ENCODE measurements at places on chromosomes 1 and 21. TPM values are rescaled to one million over a fixed set of nuclear protein-coding genes. Genes with fewer than 3 reads are reported as not detected.

CRB1 gene
- 0.62 TPM for polyA plus RNA-seq

- no peak for DNase-seq
These were observed 1.0 kb downstream of the SH3BP5L start for GRCh38 chr1:248824701-248825100.

DNA sequence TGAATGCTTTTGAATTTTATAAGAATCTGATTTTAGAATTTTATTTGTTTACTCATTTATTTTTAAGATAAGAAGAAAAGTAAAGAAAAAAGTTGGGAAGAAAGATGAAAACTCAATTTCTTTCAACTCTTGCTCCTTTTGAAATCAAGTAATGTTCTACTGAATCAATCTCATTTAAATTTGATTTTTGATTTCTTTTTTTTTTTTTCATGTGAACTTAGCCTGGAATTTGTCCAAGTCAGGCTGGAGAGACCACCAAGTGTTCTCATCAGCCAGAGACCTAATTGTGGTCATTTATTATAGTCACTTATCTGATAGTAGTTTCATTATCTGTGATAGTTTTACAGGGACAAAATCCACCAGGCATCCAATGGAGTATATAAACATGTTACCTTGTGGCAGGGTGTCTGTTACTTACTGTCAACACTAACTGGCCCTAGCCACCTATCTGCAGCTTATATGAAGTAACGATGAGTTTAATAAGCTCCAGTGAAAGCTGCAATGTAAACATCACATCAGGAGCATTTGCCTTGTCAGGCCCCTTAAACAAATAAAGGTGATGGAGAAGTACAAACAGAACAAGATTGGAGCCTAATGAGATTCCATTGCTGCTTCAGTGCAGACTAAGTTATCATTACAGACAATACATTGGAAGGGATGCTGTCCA is 39.2 kb downstream of the HLX start:
- no peak for DNase-seq

- no peak for DNase-seq
These were observed 9.3 kb downstream of the IFI44 start for GRCh38 chr1:78658901-78659300.

DNA sequence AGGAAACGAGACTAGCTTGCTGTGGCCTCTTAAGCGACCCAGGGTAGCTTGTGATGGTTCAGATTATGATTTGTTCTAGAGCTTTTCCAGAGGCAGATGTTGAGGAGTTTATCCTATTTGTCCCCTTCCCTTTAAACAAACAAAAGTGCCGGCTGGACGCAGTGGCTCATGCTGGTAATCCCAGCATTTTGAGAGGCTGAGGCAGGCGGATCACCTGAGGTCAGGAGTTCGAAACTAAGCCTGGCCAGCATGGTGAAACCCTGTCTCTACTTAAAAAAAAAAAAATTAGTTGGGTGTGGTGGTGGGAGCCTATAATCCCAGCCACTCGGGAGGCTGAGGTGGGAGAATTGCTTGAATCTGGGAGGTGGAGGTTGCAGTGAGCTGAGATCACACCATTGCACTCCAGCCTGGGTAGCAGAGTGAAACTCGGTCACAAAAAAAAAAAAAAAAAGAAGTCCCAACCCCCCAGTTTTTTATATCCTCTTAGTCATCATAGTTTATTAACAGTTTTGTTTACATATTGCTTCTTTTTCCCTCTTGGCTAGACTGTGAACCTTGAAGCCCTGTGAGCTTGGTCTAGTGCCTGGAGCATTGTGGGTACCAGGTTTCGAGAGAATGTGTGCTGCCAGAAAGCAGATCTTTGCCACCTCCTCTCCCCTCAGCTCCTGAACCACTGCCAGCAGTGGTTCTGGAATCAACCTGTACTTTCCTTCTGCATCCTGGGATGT is 29.8 kb downstream of the MAPKAPK2 start:
- DNase-seq, result no peak
